PC-3 (cell line): ENCODE measurements at places on chromosomes 16 and 17.

- DNase-seq: no peak
Observed at GRCh38 chr16:79618692-79619050, 18.1 kb upstream of the MAF start.

- no peak for DNase-seq
Observed at GRCh38 chr17:7854851-7855659, at the start of gene TMEM88. TSS of gene TMEM88 (plus strand) at chr17:7855066. CDS start at chr17:7855075, 9 bp downstream.

DNA sequence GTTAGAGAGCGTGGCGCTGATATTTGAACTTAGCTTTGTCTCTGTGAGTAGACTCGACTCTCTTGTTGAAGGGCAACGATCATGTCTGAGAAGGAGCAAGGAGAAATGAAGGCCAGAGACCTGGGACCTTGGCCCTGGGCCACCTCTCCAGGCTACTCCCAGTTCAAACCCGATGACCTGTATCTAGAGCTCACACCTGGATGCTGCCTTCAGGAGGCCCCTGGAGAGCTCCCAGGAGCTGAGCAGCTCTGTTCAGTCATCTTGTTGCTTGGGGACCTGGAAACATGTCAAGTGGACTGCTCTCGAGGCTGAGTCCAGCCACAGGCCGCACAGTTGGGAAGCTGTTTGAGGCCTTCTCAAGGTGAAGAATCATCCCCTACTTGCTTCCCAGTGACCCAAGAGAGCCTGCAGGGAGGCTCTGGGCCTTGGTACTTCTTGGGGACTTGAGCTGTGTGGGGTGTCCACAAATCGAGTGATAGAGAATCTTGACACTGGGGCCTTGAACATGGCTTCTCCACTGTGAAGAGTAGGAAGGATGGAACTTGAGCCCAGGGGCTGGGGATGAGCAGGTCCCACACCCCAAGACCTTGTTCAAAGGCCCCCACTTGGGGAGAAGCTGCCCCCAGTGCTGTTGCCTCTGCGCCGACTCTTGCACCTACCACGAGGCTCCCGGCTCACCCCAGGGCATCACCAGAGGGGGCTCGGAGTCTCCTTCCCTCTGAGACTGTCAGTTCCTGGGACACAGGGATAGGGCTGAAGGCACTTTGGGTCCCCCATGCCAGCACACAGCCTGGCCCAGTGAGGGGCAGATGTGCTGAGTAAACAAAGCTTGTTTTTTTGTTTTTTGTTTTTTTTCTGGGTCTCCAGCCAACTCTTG is 112.1 kb downstream of the IRX5 start:
- no peak for DNase-seq

GRCh38 chr17:83159204-83160049 is 80.0 kb downstream of the METRNL start:
- DNase-seq: no peak

GRCh38 chr17:46136820-46137219 is 56.4 kb downstream of the KANSL1 start:
- no peak for DNase-seq

DNA sequence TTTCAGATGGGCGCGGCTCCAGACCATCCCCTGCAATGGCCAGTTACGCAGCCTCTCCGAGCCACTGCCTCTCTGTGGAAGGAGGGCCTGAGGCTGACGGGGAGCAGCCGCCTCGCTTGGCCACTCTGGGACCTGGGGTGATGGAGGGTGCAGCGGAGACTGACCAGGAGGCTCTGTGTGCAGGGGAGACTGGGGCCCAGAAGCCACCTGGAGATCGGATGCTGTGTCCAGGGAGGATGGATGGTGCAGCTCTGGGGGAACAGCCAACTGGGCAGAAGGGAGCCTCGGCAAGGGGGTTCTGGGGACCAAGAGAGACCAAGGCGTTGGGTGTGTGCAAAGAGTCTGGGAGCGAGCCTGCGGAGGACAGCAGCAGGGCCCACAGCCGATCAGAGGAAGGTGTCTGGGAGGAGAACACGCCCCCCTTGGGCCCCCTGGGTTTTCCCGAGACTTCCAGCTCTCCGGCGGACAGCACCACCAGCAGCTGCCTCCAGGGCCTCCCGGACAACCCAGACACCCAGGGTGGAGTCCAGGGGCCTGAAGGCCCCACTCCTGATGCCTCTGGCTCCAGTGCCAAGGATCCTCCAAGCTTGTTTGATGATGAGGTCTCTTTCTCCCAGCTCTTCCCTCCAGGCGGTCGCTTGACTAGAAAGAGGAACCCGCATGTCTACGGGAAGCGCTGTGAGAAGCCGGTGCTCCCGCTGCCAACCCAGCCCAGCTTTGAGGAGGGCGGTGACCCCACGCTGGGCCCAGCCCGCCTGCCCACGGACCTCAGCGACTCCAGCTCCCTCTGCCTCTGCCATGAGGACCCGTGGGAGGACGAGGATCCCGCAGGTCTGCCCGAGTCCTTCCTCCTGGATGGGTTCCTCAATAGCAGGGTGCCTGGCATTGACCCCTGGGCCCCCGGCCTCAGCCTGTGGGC is 17.4 kb upstream of the ZFPM1 start:
- no peak for DNase-seq

- no peak for DNase-seq
Observed at GRCh38 chr16:68400924-68401460, 47.3 kb downstream of the SMPD3 start.

DNA sequence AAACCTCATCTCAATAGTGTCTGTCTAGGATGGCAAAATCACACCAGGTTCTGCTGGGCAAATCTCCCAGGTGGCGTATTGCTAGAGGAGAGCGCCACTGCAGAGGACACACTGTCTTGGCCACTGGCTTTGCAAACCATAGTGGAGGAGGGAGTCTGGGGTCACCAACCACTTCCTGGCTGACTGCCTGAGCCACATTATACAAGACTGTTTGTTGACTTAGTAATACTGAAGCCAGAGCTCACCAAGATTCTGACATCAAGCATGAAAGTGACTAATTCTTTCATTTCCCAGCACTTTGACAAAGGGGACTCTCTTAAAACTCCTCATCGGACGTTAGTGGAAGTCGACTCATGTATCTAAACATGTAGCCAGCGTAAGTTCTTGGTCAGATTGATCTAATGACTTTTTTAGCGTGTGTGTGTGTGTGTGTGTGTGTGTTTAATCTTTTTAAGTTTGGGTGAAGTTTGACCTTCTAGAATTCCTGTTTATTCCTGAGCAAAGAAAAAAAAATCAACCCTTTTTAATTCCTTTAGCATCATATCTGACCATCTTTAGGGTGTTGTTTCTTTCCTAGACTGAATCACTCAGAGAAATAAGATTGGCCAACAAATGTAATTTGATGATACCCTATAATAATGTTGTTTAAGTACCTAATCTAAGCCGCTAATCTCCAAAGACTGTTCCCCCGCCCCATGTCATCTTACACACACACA is 13.7 kb downstream of the PITPNC1 start:
- DNase-seq: peak; percentile 99

DNA sequence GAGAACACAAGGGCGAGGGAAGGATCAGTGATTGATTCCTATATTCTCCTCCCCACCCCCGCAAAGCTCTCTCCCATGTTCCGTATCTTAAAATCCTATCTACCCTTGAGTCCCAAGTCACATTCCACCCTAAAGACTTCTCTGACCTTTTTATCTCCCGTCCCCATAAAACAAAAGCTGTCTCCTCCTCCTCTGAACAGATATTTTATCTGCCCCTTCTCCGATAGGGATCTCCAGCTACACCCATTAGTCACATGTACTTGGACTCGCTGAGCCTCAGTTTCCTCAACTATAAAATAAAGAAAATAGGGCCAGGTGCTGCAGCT is 12.8 kb downstream of the GGA2 start:
- DNase-seq: no peak

GRCh38 chr17:42617956-42618431 is 8.5 kb downstream of the TUBG1 start:
- no peak for DNase-seq

DNA sequence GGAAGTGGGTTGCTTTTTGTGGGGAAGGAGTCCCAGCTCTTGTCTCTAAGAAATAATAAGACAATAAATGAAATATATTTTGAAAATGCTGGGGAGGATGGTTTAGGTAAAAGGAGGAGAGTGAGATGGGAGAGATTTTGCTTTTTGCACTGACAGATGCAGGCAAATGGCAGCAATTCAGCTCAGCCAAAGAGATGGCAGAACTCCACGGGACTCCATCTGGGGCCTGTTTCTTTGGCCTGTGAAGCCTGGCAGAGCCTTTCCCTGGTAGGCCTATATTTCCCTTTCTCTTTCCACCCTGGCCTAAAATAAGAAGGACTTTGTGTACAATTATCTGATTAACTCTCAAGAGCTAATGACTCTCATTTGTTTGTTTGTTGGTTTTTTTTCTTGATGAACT is 1525.1 kb downstream of the CDH11 start:
- DNase-seq: no peak

DNA sequence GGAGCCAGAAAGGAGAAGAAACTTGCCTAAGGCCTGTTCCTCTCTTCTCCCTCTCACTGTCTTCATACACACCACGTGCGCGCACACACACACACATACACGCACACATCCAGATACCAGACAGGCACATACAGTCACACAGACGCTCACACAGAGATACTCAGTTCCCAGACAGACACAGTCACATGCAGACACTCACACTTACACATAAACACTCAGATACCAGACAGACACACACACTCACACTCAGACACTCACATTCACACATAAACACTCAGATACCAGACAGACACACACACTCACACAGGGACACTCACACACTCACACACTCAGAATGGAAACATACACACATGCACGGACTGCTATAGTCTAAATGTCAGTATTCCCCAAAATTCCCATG is 24.1 kb upstream of the MMP2 start:
- DNase-seq: no peak

DNA sequence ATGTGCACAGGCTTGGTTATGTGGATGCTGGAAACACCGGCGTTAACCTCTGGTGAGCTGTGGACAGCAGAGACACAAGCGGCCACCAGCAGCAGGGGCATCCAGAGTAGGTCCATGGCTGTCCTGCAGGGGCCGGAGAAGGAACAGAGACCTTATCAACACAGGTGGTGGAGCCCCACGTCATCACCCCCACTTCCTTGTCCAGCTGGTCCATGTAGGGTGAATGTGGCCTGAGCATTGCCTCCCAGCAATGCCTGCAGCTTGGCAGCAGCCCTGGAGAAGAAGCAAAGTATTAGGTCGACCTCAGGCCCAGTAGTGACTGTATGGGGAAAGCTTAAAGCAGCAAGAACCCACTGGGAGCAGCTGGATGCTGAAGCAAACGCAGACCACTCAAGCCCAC is 5.4 kb downstream of the PDILT start:
- DNase-seq: no peak

DNA sequence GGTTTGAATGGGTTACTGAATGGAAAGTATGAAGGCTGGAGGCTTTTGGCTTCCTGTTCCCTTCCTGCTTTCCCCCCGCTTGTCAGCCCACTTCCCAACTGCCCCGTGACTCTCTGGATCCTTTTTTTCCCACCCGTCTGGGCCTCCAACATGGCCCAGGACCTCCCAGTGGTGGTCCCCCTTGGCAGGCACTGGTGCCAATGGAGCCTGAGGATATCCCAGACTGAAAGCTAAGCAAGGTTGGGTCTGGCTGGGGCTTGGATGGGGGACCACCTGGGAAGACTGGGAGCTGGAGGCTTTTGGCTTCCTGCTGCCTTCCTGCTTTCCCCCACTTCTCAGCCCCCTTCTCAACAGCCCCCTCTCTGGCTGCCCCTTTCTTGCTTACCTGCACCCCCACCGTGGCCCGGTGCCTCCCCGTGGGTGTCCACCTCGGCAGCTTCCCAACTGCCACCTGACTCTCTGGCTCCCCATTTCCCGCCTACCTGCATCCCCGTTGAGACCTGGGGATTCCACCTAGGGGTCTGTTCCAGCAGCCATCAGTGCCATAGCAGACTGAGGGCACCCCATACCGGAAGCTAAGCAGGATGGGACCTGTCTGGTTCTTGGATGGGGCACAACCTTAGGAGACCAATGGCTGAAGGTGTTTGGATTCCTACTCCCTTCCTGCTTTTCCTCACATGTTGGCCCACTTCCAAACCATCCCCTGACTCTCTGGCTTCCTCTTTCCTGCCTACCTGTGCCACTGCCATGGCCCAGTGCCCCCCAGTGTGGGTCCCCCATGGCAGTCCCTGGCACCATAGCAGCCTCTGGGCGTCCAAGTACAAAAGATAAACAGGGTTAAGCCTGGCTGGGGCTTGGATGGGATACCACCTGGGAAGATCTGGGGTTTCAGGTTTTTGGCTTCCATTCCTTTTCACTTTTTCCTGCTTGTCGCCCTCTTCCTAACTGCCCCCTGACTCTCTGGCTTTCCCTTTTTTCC is 2295.3 kb downstream of the TP53TG3F start:
- no peak for DNase-seq

DNA sequence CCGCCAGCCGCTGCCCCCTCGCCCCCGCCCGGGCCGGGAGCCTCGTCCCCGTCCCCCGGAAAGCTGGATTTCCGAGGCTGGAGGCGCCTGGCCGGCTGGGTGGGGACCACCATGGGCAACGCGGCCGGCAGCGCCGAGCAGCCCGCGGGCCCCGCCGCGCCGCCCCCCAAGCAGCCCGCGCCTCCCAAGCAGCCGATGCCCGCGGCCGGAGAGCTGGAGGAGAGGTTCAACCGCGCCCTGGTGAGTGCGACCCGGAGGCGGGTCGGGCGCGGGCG is 266 bp downstream of the FMNL1 start:
- no peak for DNase-seq

- no peak for DNase-seq
Observed at GRCh38 chr17:38705523-38705802, 390 bp downstream of the MLLT6 start.

GRCh38 chr16:63928421-63928820 is 1193.4 kb downstream of the CDH11 start:
- DNase-seq: no peak

DNA sequence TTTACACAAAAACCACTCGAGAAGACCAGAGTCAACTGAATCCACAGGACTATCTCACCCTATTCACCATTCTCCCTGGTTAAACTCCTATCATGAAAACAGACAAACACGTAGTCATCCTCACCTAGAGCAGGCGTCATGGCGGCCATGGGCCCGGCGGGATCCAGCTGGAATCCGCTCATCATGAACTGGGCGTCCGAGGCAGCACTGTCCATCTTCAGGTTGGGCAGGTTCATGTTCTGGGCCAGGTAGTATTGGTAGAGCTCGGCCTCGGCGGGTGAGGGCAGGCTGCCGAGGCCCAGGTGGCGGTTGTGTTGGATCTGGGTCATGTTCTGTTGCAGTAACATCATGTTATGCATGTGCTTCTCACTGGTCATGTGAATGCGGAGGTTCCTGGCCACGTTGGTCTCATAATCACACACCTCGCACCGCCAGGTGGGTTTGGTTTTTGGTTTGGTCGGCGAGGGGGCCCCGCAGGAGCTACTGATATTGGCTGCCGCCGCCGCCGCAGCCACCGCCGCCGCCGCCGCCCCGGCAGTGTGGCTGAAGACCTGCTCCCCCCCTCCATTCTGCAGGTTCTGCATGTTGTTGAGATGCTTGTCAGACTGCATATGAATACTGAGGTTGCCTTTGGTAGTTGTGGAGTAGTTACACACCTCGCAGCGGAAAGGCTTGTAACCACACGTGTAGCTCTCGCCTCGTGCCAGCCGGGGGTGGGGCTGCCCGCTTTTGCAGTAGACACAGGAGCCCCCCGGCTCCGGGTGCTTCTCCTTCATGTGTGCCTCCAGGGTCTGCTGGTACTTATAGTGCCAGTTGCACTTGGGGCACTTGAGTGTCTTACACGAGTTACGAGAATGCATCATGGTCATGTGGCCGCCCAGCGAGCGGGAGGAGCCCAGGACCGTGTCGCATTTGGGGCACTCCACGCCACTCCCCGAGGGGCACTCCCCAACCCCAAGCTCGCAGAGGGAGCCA is 90.3 kb downstream of the ZFHX3 start:
- DNase-seq: no peak

- no peak for DNase-seq
Observed at GRCh38 chr17:75740631-75741077, 19.4 kb downstream of the ITGB4 start.

- DNase-seq: no peak
Observed at GRCh38 chr17:7729816-7730215, 12.3 kb downstream of the DNAH2 start.
